ENCODE measurements at places on chromosomes 6 and 20. TPM values are rescaled to one million over a fixed set of nuclear protein-coding genes. Genes with fewer than 3 reads are reported as not detected.

The DEFB124 gene
- total RNA-seq: not detected

The OOEP gene
- total RNA-seq: not detected

The NNAT gene
- total RNA-seq: 11.9 TPM

The EFCAB8 gene
- total RNA-seq: not detected
